ENCODE measurements at places on chromosomes 11 and 22. TPM values are rescaled to one million over a fixed set of nuclear protein-coding genes. Genes with fewer than 3 reads are reported as not detected.

Gene ALDH3B2
- not detected for total RNA-seq

Gene RFPL1
- not detected for total RNA-seq

Gene OR56A4
- not detected for total RNA-seq

Gene BTBD18
- total RNA-seq = not detected

Gene OR51B2
- 0.29 TPM for total RNA-seq

Gene TNNI2
- total RNA-seq = not detected

Gene SAC3D1
- total RNA-seq = 20.1 TPM

- no peak for ATAC-seq
Measured at GRCh38 chr11:84817998-84818397, 809.1 kb downstream of the DLG2 start.

DNA sequence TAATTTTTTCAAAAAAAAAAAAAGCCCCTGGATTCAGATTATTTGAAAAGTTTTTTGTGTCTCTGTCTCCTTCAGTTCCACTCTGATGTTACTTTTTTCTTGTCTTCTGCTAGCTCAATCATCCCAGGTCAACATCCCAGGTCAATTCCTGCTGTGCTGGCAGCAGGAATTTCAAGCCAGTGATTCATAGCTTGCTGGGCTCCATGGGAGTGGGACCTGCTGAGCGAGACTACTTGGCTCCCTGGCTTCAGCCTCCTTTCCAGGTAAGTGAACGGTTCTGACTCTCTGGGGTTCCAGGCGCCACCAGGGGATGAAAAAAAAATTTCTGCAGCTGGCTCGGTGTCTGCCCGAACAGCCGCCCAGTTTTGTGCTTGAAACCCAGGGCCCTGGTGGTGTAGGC is 31.4 kb downstream of the PLAAT5 start:
- no peak for ATAC-seq

DNA sequence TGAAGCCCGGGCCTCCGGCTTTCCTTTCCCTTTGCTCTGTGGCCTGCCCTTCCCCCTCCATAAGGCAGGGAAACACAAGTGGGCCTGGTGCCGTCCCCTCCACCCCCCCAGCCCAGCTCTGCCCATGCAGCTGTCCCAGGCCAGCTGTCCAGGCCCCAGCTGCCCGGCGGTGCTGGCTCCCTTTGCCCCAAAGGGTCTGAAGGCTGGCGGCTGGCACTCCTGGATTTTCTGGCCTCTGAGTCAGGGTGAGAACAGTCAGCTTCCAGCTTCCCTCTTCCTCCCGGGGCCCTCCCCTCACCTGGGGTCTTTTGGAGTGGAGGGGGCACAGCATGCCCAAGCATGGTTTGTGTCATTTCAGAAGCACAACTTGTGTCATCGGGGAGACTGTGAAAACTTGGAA is 27.8 kb downstream of the CD82 start:
- ATAC-seq = no peak

DNA sequence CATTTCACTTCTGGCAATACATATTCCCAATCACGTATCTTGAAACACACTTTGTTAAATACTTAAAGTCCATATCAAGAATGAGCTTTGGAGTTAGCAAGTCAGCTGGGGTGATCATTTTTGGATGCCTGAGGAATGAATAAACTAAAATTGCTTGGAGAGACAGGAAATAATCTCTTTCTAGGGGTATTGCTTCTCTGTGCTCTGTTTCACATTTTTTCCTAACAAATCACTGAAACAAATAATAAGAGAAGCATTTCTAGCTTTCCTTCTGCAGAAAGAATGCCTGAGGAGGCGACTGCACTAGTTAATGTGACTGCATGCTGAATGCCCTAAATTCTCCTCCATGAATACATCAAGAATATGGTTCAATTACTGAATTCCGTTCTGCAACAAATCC is 541.4 kb upstream of the CCDC90B start:
- ATAC-seq = no peak

DNA sequence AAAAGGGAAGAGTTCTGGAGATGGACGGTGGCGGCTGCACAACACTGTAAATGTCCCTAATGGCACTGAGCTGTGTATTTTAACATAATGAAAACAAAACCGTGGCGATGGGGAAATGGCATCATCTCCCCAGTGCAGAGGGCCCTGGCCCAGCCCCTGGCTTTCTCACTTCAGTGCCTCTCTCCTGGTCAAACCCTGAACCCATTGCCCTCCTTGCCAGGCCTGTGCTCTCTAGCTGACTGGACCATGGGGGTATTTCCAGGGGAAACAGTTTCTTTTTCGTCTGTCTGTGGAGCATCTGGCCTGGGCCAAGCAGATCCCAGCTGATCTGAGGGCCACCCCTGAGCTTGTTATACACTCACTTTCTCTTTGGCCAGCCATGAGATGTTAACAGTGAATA is 17.4 kb upstream of the NAP1L4 start:
- no peak for ATAC-seq

- ATAC-seq = peak; percentile 83
Measured at GRCh38 chr11:46295312-46296058, 18.0 kb downstream of the CREB3L1 start.

DNA sequence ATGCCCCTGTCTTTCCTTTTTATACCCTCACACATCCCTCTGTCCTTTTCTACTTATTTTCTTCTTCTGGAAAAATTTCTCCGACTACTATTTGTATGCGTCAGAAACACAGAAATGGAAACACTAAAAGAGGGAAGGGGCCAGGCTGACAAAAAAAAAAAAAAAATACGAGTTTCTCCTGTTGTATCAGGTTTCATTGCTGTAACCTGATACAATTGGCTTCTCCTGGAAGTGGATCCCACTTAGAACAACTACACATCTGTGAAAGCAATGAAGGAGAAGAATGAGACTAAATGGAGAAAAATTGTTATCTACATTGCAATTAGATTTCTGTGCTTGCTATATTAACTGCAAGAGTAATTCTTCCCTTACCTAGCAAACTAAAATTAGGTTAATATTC is 393.9 kb downstream of the GUCY1A2 start:
- no peak for ATAC-seq

GRCh38 chr11:44740967-44741366 is 14.2 kb downstream of the TSPAN18 start:
- ATAC-seq = no peak

DNA sequence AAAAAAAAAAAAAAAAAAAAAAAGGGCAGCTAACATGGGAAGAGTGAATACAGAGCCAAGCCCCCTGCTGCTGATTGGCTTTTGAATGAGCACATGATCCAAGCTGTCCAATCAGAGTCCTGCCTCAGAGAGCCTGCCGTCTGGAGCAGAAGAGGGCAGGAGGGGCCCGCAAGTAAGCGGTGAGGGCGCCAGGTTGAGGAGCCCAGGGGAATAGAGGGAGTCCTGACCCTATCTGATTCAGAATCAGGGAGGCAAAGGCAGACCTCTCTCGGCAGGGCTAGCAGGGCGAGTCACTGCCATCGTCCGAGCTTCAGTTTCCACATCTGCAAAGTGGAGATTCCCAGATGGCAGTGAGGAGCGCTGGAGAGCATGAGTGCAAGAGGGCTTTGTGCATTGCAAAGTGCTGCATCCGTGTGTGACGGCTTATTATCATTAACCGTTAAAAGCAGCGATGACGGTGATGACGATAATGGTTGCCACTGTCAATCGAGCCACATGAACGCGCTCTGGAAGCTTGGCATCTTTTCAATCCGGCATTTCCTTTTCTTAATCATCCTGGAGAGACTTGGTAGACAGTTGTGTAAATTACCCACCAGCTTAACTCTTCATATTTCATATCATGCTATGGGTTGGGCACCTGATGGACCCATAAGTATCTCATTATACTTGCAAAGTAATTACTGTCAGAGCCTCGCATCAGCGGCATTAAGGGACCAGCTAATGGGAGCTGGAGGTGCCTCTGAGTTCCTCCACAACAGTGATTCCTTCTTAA is 68.6 kb upstream of the ATXN10 start:
- ATAC-seq = no peak

DNA sequence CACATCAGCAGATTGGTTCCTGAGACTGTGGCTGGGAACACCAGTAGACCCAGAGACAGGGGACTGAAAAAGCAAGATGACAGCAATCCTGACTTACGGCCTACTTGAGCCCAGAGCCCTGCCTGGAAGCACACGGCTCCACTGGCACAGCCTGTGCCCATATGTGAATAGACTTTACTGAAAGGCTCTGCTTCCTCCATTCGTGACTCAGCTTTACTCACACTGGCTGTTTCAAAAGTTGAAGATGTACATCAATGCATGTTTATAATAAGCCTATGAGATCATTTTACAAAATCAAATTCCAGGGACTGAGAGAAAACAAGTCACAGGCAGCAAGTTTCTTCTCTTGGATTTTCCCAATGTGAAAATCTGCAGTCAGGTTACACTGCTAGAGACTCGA is 134.6 kb upstream of the TEAD1 start:
- no peak for ATAC-seq

DNA sequence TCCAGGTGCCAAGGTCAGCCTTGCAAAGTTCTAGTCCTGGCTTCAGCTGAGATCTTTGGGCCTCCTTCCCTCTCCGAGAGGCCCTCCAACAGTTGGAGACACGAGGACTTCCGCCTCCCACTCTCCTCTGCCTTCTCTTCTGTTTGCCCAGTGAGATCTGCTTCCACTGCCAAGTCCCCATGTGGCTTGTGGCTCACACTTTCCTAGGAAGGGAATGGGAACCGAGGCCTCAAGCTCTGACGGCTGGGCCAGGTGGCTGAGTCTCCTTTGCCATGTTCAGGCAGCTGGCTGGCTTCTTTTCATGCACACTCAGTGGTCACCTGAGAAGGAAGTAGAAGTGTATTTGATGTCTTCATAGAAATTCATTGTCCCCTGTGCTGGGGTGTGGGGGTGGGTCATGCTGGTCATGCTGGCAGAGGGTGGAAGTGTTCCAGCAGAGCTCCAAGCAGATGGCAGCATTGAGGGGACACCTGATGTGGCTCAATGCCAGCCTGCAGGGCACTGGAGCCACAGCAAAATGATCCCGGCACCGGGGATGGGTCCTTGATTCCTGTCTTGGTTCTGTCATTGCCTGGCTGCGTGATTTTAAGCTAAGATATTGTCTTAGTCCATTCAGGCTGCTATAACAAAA is 130.4 kb downstream of the ADAMTS15 start:
- ATAC-seq = no peak

DNA sequence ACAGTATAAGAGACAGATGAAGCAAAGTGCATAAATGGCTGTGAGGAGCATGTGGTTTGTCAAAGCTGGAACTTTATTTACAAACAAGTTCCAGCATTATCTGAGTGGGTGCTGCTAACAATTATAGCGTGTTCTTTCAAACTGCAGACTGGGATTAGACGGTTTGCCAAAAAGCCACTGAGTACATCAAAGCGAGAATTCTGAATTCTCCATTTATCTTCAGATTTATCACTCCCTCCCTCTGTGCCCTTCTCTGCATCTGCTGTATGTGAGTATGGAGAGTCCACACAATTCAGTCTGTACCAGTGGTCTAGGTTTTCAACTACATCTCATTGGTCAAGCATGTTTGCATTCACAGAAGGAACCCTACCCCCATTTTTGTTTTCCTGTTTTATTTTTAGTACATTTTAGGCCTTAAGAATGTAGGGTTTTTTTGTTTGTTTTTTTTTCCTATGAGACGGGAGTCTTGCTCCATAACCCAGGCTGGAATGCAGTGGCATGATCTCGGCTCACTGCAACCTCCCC is 18.1 kb upstream of the INCENP start:
- no peak for ATAC-seq

- no peak for ATAC-seq
Measured at GRCh38 chr22:32177221-32177765, 18.2 kb upstream of the C22orf42 start.

GRCh38 chr22:30432096-30432495 is 6.5 kb downstream of the MTFP1 start:
- ATAC-seq = no peak

GRCh38 chr22:38944653-38945052 is 12.8 kb upstream of the APOBEC3A start:
- ATAC-seq = no peak

GRCh38 chr11:35780951-35781860 is 118.6 kb downstream of the TRIM44 start:
- no peak for ATAC-seq

DNA sequence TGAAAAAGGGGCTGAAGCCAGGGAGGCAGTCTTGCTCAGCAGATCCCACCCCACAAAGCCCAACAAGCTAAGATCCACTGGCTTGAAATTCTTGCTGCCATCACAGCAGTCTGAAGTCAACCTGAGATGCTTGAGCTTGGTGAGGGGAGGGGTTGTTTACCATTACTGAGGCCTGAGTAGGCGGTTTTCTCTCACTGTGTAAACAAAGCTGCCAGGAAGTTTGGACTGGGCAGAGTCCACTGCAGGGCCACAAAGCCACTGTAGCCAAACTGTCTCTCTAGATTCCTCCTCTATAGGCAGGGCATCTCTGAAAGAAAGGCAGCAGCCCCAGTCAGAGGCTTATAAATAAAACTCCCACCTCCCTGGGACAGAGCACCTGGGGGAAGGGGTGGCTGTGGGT is 746.1 kb upstream of the LRRC4C start:
- ATAC-seq = no peak
